Bronchial epithelial cell (primary cell): ENCODE measurements at places on chromosomes 2 and 18. TPM values are rescaled to one million over a fixed set of nuclear protein-coding genes. Genes with fewer than 3 reads are reported as not detected.

Gene CYP26B1
- total RNA-seq, result under 0.01 and 0.53 TPM in 2 replicates

Gene SPC25
- 0.13 TPM in 1 of 2 replicates, not detected in the other for total RNA-seq

Gene AFF3
- 0.13 TPM in 1 of 2 replicates, not detected in the other for total RNA-seq

Gene GALNT14
- 9.2 and 12.4 TPM in 2 replicates for total RNA-seq

Gene MALT1
- 62.4 and 64.6 TPM in 2 replicates for total RNA-seq

Gene THSD7B
- total RNA-seq, result 0.13 TPM in 1 of 2 replicates, not detected in the other

Gene DCTN1
- 65.8 and 79.8 TPM in 2 replicates for total RNA-seq

Gene TUBB8B
- total RNA-seq, result not detected in 2 replicates
